AG10803 (cell line): ENCODE measurements at places on chromosomes 1 and 21.
A peak's percentile ranks its signal among the peaks of the same experiment; 100 is the strongest.

GRCh38 chr1:25729790-25730644, 70.0 kb upstream of the SELENON start:
- DNase-seq, result no peak

DNA sequence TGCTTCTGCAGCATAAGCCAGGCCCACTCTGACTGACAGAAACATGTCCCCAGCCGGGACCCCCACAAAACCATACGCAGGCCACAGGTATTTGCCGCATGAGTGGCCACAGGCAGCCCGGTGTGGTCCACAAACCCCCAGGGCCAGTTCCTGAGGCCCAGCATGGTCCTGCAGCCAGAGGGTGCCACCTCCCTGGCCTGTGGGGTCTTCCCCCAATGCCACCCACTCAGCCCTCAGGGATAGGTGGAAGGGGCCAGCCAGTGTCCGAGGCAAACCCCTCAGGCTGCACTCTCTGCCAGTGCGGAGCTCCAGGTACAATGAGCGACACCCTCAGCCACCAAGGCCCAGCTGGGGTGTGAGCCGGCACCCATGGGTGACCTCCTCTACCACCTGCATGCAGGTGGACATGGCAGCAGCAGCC, 43.5 kb downstream of the UBE2G2 start:
- DNase-seq, result no peak

DNA sequence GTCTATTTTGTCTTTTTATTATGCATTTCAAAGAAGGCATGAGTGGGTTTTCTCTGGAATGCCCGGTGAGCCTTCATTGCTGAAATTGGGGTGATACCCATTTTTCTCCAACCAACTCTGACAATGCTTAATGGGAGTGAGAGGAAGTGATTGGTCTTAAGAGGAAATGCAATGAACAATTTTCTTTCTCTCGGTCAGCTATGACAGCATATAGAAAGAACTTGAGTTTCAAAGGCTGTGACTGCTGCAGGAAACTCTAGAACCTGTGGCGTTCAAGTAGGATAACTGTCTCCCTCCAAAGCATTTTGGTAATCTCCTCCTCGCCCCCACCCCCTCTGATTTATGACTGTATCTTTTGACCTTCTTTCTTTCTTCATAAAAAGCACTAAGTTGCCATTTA, 155.9 kb downstream of the LYPLAL1 start:
- peak; percentile 21 for DNase-seq

DNA sequence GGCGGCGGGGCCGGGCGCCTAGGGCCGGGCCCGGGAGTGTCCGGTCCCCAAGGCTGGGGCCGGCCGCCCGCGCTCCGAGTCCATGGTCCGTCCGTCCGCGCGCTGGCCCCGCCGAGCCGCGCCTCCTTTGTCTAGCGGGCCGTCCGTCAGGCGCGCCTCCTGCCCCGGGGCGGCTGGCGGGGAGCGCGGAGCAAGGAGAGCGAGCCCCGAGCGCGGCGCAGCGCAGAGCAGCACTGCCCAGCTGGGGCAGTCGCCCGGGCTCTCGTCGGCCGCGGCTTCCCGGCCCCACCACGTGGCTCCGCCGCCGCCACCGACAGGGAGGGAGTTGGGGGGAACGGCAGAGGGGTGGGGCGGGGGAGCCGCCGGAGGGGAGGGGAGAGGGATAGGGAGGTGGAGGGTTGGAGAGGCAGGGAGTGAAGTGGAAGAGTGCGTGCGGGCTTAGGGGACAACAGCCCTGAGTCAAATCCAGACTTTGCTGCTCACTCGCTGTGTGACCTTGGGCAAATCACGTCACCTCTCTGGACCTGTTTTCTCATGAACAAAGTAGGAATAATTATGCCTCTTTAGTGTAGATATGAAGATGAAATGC, at the start of gene NKAIN1:
TSS of gene NKAIN1 (minus strand) at position 235 of the 589 bp plus-strand sequence. CDS start 340 bp downstream, outside the sequence.
- peak; percentile 28 for DNase-seq

DNA sequence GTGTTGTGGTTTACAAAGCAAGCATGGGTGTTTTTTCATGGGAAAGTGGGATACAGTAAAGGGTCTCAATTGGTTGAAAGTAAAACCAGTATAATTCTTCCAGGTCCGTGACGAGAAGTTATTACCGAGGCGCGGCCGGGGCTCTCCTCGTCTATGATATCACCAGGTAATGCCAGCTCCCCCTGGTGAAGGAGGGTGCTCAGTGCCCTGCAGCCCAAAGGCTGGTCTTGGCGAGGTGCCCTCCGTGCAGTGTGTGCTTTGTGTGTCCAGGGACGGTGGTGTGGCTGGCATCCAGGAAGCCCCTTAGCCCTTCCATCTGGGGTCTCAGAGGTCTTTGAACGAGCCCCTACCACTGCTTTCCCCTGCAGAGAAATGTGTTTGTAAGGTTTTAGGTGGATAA, 24.8 kb downstream of the RAB4A start:
- no peak for DNase-seq
